ENCODE measurements at places on chromosomes 7 and 10.

DNA sequence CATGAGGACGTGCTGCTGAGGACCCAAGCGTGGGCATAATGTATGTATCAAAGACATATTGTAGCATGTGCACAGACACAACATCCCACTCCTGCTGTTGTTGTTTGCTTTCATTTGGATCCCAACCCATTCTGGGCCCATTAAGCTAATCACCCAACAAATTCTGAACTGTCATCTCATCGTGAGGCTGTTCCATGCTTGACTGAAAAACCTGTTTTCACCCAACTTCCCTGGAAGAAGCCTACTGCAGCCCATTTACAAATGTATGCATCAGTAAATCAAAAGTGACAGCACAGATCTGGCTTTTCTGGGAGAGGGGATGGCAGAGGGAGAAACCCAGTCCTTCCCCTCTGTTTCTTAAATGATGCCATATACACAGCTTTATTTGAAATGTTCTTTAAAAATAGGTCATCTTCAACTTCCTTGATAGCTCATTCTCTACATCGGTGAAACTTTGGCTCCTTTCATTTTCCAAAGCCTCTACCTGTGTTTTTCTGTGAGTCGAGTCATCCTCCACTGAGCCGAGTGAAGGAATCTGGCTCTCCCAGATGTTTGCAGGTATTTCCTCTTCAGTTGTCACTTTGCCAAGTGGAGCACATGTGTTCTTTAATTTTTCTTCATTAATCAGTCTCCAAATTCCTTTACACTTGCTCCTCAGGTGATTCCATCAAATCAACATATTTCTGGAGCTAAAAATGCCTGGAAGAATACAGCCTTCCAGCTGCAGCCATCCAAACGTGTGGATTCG lies 151.8 kb downstream of the CHN2 start:
- no peak for DNase-seq

DNA sequence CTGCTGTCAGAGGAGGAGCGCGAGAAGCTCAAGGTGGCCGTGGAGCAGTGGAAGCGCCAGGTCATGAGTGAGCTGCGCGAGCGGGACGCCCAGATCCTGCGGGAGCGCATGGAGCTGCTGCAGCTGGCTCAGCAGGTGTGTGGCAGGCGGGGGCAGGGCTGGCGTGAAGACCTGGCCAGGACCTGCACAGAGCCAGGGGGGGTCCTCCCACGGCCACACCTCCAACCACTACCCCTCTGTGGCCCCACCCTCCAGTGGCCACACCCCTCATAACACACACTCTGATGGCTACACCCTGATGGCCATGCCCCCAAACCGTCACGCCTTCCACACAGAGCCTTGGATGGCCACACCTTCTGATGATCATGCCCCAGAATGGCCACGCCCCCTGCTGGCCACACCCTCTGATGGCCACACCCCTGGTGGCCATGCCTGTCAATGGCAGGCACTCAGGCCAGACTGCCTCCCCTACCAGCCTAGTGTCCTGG lies 23.4 kb upstream of the DPYSL4 start:
- DNase-seq = peak; percentile 84

DNA sequence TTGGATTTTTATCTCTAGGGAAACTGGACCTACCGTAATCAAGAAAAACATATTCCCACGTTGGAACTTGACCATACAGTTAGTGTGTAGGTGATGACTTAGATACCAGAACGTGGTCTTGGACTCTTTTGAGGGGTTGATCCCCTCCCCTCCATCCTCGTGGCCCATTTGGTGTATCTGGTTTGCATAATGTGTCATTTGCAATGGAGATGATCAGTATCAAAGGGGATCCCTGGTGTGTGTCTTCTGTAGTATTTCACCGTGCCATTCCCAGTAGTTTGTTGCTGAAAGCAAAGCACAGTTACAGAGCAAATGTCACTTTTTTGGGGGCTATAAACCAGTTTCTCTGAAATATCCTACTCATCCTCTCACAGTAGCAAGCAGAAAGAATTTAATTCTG lies 217.7 kb downstream of the TCF7L2 start:
- no peak for DNase-seq

- no peak for DNase-seq
Observed at GRCh38 chr7:127588697-127589482, 679 bp downstream of the ARF5 start.

DNA sequence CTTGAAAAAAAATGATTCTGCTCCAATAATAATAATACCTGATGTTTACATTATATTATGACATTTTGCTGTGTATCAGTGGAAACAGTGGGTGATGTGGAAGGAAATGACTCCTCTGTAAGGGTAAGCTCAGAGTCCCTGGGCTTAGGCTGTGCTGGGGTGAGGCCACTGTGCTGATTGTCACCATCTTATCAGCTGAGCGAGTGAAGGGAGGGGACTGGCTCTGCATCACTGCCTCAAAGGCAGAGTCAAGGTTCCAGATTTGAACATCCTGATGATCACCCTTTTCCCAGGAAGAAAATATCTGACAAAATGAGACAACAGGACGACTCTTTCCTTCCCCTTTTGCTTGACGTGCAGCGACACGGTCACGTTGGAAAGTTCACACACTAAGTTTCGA lies 24.0 kb upstream of the HABP2 start:
- DNase-seq = no peak

DNA sequence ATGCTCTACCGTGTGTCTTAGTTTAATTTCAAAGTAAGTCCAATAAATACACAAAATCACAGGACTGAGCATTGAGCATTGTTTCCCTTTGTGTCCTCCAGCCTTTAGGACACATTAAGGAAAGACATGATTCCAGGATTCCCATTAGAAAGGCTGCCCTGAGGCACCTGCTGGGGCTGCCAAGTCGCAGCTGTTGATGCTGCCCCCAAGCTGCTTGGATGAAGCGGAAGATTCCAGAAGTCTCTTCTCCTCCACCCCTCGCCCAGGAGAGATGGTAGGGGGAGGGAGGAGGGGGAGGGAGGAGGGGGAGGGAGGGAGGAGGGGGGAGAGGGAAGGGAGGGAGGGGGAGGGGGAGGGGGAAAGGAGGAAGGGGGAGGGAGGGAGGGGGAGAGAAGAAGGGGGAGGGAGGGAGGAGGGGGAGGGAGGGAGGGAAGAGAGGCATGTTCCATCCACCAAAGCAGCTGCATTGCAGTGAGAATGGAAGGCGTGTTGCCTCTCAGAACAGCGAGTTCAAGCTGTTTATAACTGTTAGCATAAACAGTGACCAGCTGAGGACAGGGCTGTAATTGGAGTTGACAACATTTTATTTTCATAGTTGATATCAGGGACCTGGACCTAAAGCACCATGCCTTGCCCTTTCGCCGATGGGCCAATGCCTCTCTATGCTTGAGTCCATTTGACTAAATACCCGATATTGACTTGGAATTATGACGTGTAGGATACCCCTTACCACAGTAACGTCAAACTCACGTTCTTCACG lies 67.3 kb downstream of the DIP2C start:
- no peak for DNase-seq

DNA sequence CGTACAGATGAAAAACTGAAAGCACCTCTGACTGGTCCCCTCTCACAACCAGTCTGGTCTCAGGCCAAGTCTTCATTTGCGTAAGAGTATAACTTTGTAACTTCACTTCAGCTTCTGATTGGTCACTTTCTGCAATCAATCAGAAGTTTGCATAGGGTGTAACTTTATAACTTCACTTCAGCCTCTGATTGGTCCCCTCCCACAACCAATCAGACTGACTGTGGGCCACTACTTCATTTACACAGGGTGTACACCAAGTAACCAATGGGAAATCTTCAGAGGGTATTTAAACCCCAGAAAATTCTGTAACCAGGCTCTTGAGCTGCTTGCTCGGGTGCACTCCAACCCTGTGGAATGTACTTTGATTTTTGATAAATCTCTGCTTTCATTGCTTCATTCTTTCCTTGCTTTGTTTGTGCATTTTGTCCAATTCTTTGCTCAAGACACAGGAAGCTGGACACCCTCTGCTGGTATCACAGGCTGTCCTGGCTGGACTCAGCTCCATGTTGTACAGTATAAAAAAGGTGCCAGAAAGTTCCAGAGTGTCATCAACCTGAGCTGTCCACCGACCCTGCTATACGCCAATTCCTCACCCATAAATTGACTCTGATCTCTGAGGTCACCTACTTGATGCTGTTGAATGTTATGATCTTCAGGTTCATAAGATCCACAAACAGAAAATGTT lies 74.5 kb downstream of the COBL start:
- no peak for DNase-seq

DNA sequence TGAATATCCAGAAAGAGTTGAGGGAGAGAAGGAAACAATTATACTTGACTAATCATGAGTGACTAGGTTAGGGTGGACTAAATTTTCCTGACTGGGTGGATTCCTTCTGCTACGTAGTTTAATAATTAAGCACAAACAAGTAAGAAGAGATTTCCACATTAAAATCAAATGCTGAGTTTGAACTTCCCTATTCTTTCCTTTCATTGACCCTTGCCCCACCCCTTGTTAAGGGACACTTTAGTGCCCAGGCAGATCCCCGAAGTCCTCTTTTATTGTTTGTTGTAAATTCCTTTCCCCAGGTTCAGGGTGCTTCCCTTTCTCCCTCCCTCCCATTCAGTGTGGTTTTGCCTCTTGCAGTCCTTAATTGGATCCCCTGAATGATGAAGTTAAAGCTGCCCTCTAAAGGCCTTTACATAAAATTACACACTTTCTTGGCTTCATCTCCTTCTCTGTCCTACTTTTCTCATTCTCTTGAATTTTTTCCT lies 8.8 kb upstream of the SPAM1 start:
- no peak for DNase-seq

DNA sequence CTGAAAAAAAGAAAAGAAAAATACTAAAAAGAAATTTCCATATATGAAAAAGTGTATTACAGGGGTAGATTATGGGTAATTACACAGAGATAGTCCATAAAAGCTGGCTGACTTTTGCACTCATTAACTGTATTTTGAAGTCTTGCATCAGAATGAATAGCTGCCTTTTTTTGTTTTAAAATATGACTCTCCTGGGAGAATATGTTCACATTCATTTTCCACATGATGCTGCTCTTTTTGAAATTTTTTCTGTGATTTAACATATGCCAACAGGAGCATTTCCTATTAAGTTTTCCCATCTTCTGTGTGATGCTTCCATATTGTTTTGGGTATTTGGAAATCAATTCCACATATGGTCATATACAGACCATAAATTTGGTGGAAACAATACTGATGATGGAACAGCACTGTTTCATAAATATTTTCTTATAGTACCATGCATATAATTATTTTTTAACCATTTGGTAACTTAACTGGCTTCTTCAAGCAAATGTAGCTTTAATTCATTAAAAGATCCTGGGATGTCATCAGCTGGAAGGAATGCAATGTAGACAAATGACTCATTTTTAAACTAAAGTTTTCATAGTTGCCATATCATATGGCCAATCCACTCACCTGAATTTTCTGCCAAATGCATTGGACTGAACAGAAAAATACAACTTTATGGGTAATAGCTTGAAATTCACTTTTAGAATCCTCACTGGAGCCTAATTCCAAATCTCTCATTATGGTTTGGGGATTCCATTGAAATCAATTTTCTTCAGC lies 313.9 kb upstream of the GLI3 start:
- no peak for DNase-seq

GRCh38 chr10:122249303-122249850 lies 21.7 kb upstream of the BTBD16 start:
- no peak for DNase-seq

DNA sequence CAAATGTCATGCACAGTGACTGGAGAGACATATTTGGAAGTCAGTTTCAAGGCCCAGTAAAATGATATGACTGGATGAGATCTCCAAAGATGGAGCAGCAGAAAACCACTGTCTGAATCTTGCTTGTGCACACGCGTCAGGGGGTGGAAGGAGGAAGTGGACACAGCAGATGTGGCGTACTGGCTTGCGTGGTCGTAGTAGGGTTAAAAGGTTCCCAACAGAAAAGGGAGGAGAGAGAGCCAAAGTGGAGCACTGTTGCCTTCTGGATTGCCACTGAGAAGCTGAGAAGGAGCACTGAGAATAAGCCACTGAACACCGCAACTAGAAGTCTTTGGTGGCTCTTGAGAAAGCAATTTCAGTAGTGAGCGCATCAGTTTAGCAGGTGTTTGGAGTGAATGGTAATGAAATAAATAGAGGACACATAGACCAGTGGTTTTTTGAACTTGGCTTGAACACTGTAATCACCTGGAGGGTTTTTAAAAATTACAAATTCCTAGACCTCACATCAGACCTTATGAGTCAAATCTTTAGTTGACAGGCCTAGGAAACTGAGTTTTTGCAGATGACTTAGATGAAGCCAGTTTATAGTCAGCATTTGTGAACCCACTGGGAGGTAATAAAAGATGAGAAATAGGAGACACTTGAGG lies 227.3 kb downstream of the PTEN start:
- no peak for DNase-seq

- no peak for DNase-seq
Observed at GRCh38 chr7:8249121-8249520, 12.8 kb downstream of the ICA1 start.

DNA sequence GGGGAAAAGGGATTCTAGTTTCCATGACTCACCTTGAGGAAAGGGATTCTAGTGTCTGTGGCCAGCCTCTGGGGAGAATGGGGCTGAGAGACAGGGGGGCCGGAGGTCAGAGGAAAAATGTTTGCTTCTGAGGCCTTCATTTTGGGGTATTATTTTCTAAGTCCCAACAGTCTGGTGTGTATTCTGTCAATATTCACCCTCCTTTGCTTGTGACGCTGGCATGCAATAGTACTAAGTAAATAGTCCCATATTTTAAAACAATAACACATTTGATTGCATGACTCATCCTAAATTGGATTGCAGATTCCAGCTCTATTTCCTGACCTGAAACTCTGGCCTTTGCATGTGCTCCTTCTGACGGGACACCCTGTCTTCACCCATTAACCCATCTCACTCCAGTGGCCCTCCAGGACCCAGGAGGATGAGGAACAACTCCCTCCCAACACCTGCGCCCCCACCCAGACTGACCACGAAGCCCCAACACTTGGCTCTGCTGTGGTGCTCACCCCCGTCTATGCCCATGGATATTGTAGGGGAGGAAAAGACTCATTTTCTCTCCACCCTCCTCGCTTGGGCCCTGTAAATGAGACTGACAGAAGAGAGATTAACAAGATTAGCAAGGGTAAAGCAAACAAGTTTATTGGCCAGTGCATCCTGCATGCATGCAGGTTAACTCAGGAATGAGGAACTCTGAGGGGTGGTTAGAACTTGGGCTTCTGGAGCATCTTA lies 495.6 kb upstream of the KLF6 start:
- no peak for DNase-seq

GRCh38 chr7:134388336-134389019 lies 70.4 kb downstream of the AKR1B1 start:
- no peak for DNase-seq

Data from NCI-H187 treated with DMSO at 0.1 percent for 48 hours (cell line).